ENCODE measurements at places on chromosomes 2 and 18. TPM values are rescaled to one million over a fixed set of nuclear protein-coding genes. Genes with fewer than 3 reads are reported as not detected.

- no peak for DNase-seq
Observed at GRCh38 chr2:74528600-74529356, 728 bp downstream of the AUP1 start.

DNA sequence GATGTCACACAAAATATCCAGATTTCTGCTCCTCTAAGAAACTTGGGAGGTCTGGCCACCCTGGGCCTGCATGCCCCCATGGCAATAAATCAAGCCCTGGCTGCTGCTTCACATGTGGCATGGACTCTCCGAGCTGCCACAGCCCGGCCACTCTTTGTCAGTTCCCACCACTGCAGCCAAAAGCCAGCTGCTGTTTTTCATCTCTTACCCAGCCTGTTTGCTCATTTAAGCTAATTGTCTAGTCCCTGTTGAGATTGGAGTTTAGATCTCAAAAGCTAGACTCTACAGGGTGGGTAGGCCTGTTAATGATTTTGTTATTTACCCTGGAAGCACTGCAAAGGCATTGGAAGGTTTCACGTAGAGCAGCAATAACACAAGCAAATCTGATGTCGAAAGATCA, 20.9 kb upstream of the ANXA4 start:
- DNase-seq: no peak

GRCh38 chr2:60602828-60603532, 49.5 kb upstream of the BCL11A start:
- no peak for DNase-seq

DNA sequence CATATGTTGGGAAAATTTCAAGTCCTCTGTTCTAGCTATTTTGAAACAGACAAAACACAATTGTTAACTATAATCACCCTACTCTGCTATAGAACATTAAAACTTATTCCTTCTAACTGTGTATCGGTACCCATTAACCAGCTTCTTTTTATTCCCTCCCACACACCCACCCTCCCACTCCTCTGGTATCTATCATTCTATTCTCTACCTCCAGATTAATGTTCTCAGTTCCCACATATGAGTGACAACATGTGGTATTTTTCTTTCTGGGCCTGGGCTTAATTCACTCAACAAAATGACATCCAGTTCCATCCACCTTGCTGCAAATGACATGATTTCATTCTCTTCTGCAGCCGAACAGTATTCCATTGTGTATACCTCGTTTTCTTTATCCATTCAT, 43.3 kb downstream of the EXOC6B start:
- no peak for DNase-seq

GRCh38 chr2:178251151-178251955, 57.0 kb downstream of the OSBPL6 start:
- no peak for DNase-seq

DNA sequence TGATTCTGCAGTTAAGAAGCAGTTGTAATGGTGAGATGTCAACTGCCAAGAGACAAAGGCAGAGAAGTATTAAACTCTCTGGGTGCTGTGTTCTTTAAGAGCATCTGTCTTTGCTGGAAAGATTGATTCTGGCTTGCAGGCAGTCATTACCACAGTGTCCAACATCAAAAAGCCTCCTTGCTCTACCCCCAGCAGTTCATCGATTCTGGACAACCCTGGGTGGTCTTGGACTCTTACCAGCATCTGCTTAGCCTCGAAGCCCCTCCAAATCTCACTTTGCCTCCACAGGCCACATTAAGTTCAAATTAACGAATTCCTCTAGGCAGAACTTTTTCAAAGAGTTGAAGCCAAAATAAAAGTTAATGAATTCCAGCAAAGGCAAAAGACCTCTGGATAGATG, 1061.4 kb downstream of the TSN start:
- DNase-seq: no peak

GRCh38 chr2:170535552-170535951, 179.6 kb upstream of the SP5 start:
- no peak for DNase-seq

The TMEM237 gene
- total RNA-seq: 6.0 TPM

The C2orf78 gene
- total RNA-seq: not detected
